Activated B cell treated with CpG ODN at 0.5 μM for 24 hours (primary cell): ENCODE measurements at places on chromosomes 16 and 17. TPM values are rescaled to one million over a fixed set of nuclear protein-coding genes. Genes with fewer than 3 reads are reported as not detected.

GRCh38 chr17:67649891-67650290, 67.8 kb upstream of the NOL11 start:
- DNase-seq = no peak

- peak; percentile 43 for DNase-seq
These were observed 8.2 kb upstream of the C16orf74 start for GRCh38 chr16:85759136-85759535.

GRCh38 chr17:49843774-49844350, 4.0 kb downstream of the TAC4 start:
- DNase-seq = no peak

DNA sequence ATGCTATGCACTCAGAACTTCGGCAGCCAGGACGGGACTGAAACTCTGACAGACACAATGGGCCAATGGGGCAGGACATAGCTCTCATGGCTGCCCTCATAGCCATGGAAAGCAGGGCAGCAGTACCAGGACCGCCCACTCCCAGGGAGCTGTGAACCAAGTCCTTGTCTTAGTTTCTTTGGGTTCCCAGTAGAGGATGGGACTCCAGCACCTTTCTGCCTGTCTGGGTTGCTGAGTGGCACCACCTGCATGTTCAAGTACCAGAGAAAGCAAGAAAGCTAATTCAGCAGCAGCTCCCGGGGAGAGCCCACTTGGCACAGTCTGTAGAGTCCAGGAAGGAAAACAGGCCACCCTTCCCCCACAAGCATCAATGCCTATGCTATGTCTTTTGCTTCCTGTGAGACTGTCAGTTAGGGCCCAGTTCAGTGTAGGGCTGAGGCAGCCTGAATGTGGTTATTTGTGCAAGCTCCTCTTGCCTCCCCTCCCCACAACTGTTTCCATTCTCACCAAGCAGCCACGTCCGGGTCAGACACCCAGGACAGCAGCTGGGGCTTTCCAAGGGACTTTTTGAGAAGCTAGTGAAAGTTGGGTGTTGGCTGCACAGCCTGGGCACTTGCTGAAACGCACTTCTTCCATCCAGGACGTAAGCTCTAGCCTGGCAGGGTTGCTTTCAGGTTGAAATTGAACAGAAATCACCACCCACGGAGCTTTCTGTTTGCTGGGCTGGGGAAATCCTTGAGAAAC, 7.8 kb downstream of the SUPT4H1 start:
- DNase-seq = peak; percentile 71

DNA sequence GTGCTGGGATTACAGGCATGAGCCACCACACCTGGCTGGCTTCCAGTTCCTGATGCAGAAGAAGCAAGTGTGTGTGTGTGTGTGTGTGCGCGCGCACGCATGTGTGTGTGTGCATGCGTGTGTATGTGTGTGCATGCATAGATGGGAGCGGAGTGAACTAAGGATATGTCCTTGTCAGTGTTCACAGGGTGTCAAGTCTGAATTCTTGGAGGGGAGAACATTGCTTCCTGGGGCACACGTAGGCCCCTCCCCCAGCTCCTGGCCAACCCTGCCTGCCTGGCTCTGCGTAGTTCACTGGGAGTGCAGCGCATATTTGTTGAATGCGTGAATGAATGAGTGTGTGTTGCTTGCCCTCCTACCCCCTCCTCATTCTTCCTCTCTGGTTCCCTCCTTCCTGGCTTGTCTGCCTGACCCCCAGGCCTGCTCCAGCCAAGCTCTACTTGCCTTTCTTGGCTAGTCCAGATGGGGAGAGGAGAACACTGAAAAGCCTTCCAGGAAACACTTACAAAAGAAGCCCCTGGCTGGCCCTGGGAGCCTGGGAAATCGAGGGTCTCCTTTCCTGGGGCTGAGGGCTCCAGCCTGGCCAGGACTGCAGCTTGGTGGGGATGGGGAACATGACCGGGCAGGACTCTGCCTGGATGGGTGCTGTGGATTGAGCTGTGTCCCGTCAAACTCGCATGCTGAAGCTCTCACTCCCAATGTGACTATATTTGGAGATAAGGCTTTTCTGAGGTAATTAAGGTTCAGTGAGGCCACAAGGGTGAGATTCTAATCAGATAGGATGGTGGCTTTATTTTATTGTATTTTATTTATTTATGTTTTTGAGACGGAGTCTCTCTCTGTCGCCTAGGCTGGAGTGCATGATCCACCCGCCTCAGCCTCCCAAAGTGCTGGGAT, 27.9 kb downstream of the IGFBP4 start:
- no peak for DNase-seq

- no peak for DNase-seq
These were observed 8.4 kb upstream of the MEOX1 start for GRCh38 chr17:43669971-43670644.

GRCh38 chr16:59192551-59193199, 458.6 kb upstream of the GOT2 start:
- DNase-seq = no peak

GRCh38 chr17:28901866-28902818, 737 bp downstream of the DHRS13 start:
- DNase-seq = no peak

DNA sequence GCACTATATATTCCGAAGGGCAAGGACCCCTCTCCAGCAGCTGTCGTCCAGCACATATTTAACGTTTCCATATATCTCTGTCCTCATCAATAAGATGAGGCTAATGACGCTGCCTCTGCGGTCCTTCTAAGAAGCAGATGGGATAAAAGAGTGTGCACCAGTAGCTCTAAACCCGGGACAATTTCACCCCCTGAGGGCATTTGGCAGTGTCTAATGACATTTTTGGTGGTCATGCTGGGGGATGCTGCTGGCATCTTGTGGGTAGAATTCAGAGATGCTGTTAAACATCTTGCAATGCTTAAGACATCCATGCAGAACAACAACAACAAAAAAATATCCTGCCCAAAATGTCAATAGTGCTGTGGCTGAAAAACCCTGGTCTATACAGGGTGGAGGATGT, 372.9 kb downstream of the CDH13 start:
- no peak for DNase-seq

DNA sequence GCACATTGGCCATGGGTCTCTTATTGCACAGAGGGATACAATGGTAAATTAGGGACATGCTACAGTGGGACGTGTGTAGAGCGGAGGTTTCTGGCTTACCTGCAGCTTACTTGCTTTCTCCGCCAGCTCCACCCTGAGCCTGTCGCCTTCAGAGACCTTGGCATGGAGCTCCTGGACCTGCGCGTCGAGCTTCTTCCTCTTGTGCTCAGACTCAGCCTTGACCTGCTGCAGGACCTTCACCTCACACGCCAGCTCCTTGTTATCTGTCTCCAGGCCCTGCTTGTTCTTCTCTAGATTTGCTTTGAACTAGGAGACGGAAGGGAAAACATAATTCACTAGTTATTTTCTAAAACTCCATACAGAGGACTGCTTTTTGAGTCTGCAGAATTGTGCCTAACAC, 63.5 kb downstream of the NDEL1 start:
- DNase-seq = no peak

Gene ALOX15B
- total RNA-seq = not detected in 2 replicates

Gene MT2A
- total RNA-seq = 72.7 and 77.4 TPM in 2 replicates

Gene KATNB1
- 16.8 and 19.4 TPM in 2 replicates for total RNA-seq

Gene ITGAX
- 81.9 and 100 TPM in 2 replicates for total RNA-seq
